ENCODE measurements at places on chromosomes 5 and 9.
A peak's percentile ranks its signal among the peaks of the same experiment; 100 is the strongest.

DNA sequence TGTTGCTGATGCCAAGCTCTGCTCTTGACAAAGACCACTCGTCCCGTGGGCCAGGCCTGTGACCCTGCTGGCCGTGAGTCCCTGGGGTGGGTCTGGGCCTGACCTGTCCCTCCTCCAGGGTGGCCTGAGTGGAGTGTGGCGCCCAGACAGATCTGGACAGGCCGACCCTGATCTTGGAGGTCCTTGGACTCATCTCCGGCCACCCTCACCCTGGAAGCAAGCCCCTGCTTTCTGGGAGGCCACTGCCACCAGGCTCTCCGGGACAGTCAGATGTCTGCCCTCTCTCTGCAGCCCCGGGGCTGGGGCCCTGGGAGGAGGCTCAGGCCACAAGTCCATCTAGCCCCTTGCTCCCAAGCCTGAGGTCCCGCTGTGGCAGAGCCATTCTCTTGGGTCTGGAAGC is 31.2 kb upstream of the TMEM250 start:
- no peak for DNase-seq

DNA sequence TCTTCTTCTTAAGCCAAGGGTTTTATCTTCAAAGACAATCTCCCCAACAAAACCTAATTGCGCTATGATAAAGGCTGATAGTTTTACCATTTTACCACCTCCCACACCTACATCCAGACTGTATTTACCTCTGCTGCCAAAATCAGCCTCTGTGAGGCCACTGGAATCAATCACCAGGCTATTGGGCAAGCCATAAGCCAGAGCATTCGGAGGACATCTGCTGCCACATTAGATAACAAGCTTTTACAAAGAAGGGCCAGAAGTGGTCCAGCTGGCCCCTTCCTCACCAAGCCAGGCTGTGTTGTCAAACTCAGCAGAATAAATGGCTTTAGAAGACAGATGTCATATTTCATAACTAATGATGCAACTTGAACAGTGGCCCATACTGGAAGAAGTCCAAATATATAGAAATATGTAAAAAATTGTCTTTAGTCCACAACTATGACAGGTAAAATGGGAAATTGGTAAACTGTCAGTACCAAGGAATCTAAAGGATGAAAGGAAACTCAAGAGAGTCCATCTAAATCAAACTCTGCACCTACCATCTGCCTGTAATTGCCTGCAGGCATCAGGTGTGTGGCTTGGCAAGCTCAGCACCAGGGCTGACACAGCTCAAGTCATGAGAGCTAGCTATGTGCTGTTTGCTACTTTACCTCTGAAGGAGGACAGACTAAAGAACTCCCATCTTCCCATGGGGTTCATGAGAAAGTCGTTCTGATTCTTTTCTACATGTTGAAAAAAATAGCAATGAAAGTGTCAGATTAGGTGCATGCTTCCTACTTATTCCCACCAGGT is 16.1 kb downstream of the SLC45A2 start:
- DNase-seq = no peak

- no peak for DNase-seq
These were observed 87.6 kb downstream of the ADAMTS6 start for GRCh38 chr5:65394087-65394486.

GRCh38 chr5:178453224-178453623 is 137.0 kb downstream of the COL23A1 start:
- no peak for DNase-seq

DNA sequence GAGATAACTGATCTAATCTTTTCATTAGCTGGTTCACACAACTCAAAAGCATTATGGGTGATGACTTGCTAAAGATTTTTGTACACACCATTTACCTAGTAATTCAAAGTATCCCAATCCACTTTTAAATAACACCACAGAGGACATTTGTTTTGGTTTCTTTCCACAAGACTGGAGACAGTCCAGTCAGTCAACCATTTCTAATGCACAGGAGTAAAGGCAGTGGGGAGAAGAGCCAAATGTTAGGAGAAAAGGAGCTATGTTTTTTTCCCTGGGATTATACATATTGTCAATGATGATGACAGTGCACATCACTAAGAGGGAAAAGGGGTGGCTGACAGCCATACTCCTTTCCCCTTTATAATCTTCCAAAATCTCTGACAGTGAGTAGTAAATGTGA is 240.9 kb downstream of the GABRB2 start:
- no peak for DNase-seq

DNA sequence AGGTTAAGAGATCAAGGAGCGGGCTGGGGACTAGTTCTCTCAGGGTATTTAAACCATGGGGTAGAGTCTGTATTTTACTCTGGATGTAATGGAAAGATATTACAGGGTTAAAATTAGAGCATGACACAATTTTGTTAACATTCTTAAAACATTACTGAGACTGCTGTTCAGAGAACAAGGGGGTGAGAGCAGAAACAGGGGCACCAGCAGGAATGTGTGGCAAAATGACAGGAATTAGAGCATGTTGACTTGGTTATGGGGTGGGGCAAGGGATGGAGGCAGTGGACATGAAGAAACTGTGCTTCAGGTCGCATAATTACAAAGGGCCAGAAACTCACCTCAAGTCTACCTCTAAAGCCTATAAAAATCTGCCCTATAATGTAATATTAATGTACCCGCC is 75.0 kb downstream of the TMEM232 start:
- no peak for DNase-seq

- no peak for DNase-seq
These were observed 23.0 kb downstream of the CDH10 start for GRCh38 chr5:24621792-24622191.

DNA sequence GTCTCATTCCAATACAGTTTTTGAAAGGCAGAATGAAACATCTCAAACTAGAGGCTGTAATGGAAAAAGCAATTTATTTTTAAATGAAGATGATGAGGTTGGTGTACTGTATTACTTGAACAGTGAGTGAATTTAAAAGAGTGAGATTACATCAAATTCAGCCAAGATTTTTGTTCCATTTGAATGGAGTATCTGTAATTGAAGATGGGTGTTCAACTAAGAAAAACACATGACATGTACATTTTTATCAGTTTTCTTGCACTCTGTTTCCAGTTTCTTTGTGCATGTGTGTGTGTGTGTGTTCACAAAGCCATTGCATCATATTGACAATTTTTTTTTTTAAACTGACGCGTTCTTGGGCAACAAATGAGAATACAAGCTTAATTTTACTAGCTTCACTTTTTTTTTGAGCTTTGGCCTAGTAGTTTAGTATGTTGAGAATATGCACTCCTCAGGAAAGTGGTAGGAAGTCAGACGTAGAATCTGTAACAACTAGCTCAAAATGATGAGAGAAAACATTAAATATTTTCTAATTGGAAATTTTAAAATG is 243.5 kb downstream of the MAST4 start:
- DNase-seq = no peak

GRCh38 chr5:96036301-96036700 is 74.7 kb upstream of the ELL2 start:
- DNase-seq = no peak

DNA sequence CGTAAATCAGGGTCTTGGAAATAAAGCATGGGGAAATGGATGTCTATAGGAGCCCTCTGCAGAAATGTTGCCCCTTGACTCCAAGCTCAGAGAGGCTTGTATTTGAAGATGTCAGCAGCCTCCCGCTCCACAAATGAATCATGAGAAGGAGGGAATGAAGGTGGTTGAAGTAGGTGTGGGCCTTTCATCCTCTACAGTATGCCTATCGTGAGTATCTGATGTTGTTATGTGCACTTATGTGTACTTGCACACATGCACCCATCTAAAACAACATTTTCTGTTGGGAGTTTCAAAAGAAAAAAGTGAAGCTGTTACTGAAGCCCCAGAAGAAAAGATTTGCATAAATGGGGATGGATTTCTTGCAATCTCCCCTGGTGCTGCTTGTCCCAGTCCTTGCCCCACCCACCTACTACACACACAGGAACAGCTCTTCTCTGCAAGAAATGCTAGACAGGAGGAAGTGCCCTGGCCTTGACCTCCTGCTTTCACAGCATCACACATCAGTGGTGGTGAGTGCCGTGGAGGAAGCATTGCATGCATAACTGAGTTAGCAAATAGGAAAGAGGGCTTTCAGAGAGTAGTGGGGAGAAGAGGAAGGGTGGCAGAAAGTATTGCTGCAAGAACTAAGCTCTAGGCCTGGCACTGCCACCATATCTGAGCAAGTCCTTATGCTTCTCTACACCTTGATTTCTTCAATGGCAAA is 156.1 kb downstream of the SNX18 start:
- DNase-seq = peak; percentile 1

DNA sequence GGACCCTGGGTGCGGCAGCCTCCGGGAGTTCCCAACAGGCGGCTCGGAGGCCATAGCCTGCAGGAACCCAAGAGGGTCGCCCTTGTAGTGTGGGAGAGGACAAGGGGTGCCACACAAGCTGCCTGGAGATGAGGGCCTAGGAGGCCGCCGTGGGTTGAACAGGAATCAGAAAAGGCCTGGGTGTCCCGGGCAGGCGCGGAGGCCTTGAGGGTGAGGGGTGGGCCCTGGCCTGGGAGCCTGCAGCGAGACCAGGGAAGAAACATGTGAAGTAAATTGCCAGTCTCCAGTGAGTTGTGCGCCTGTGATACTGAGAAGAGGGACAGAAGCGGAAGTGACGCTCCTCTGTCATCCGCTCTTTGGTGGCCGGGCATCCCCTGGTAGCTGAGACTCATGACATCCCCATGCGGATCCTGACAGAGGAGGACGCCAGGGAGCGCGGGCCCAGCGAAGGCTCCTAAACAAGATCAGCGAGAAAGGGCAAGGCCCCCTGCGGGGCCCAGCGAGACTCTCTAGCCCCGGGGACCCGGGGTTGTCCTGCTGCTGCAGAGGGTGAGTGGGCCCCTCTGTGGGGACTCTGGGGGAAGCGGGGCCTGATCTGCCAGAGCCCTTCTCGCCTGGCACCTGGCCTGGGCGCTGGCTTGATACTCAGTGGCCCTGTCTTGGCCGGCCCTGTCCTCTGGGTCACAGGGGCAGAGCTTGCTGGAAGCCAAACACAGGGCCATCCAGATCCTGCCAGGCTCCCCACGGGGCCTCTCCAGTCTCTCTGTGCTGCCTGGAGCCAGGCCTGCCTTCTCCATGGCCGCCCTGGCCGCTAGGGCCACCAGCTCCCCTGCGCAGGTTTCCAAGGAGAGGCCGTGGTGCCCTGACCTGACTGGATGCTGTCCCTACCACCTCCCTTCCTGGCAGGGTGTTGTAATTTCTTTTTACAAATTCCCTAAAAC is 788.4 kb downstream of the TLE4 start:
- DNase-seq = no peak

- DNase-seq = no peak
These were observed 39.8 kb downstream of the SLC35D2 start for GRCh38 chr9:96343515-96344360.

DNA sequence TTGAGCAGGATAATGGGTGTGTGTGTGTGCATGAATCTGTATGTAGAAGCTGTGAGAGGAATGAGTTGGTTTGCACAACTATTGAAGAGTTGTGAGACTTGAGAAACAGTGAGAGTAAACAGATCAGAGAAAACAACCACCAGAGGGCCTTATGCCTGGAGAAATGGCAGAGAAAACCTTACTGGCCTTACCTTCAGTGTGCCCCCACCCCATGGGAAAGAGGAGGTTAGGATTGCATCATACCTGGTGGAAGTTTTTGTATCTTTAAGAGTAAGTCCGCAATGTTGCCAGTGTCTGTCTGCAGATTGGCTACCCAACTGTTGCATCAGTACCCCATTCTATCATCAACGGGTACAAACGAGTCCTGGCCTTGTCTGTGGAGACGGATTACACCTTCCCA is 1909.4 kb upstream of the WWC1 start:
- no peak for DNase-seq

GRCh38 chr5:131589510-131590348 is 45.3 kb downstream of the RAPGEF6 start:
- DNase-seq = no peak

GRCh38 chr9:26856413-26857032 is 36.1 kb downstream of the CAAP1 start:
- DNase-seq = peak; percentile 4

DNA sequence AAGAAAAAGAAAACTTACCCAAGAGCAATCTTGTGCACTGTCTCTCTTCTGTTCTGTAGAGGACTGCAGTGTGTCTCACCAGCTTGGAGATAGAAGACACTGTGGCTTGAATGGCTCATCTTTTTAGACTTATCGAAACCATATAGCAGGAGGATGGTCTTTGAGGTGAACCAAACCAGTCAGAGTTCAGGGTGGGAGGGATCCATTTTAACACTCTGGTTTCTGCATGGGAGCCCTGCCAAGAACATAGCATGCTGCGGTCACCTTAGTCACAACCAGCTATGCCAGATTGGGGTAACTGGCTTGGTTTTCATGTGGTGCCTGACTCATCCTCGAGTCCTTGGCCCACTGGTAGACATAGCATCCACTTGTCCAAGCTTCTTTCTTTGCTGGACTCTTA is 135.1 kb downstream of the PAPPA start:
- DNase-seq = no peak

GRCh38 chr5:66658516-66658915 is 62.3 kb downstream of the MAST4 start:
- no peak for DNase-seq

DNA sequence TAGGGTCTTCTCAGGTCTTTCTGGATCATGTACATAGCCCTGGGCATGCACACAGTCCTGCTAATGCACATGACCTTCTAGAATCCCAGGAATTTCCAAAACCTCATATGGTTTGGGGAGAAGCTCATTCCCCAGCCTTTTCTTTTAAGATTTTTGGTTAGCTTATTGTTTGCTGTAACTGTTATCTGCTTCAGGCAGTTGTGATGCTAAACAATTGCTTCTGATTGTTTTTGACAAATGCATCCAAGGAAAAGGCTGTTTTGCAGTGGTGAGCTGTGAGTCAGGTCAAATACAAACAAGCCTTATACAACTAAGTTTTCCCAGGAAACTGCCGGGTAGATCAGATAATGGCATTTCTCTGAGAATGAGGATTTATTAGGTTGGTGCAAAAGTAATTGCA is 32.7 kb downstream of the SMC5 start:
- DNase-seq = no peak

DNA sequence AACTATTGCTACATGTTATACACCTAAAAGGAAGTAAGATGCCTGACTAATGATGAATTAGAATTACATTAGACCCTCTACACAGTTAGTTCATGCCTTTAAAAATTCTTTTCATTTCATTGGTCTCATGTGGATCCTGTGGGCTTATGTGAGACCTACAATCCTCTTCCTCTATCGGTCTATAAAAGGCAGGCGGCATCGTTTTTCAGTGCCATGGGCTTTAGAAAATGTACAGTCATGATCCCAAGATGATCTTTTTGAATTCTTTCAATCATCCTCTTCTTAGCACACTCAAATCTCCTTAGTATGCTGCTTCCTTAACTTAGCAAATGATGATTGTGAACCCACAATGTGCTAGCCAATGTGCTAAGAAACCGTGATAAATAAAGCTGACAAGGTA is 193.9 kb downstream of the ZNF608 start:
- DNase-seq = no peak

- DNase-seq = no peak
These were observed 21.3 kb downstream of the AHRR start for GRCh38 chr5:342501-343460.

DNA sequence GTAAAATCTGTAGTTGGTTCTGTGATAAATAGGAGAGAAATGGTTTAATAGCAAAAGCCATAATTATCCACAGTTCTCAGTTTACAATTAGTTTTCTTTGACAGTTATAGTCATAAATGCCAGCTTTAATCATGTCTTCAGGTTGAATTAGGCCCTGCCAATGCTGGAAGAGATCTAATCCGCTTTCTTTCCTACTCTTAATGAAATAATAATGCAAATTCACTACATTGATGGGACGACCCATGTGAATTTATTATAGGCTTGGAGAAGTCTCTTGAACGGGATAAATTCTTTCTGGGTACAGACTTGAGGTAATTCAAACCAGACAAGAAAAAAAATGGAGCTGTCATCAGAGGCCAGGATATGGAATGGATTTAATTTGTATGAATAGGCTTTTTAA is 950.4 kb downstream of the EFNA5 start:
- DNase-seq = no peak

GRCh38 chr9:86741311-86742208 is 205.7 kb downstream of the GAS1 start:
- DNase-seq = no peak
